ENCODE measurements at places on chromosomes 2 and 18. TPM values are rescaled to one million over a fixed set of nuclear protein-coding genes. Genes with fewer than 3 reads are reported as not detected.

The ATAD2B gene
- total RNA-seq: 6.3 TPM

The ESPNL gene
- total RNA-seq: 0.18 TPM

The SULT1C4 gene
- total RNA-seq: not detected

The CXCR1 gene
- not detected for total RNA-seq

The MPP4 gene
- 0.06 TPM for total RNA-seq

The NT5C1B gene
- total RNA-seq: not detected

The TEKT4 gene
- not detected for total RNA-seq

The DNER gene
- total RNA-seq: 14.0 TPM

The TRPM8 gene
- total RNA-seq: 0.34 TPM

The FAM228A gene
- not detected for total RNA-seq

The GRHL1 gene
- 1.5 TPM for total RNA-seq

The MYCN gene
- not detected for total RNA-seq

The RTP5 gene
- not detected for total RNA-seq

The SLC8A1 gene
- 0.17 TPM for total RNA-seq

The ADRA2B gene
- 0.14 TPM for total RNA-seq

The SLC23A3 gene
- total RNA-seq: 0.75 TPM

The RAB6C gene
- total RNA-seq: not detected

The NOSTRIN gene
- 1.9 TPM for total RNA-seq

The TGFA gene
- 8.2 TPM for total RNA-seq
